Activated CD4-positive, alpha-beta T cell treated with anti-CD3 and anti-CD28 coated beads for 1 hour (primary cell): ENCODE measurements at places on chromosomes 12 and 14.

DNA sequence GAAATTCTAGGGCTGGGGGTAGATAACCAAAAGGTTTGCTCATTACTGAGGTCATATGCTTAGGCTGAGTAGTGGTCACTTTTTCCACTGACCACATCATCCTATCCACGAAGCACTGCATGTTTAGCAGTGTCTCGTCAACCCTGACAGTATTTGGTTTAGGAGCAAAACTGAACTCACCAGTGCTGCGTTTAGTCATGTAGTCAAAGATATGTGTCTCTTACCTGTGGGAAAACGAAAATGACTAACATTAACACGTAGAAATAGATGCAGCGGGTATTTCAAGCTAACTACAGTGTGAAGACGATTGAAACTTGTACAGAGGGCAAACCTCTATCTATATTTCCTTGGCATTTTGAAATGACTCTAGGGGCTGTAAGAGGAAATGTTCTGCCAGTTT is 34.6 kb downstream of the MTHFD1 start:
- DNase-seq = no peak

GRCh38 chr12:67449591-67450052 is 180.5 kb downstream of the CAND1 start:
- no peak for DNase-seq

- DNase-seq = no peak
Measured at GRCh38 chr14:30657606-30658163, 35.6 kb downstream of the SCFD1 start.

- DNase-seq = no peak
Measured at GRCh38 chr12:95473231-95473883, 595 bp upstream of the METAP2 start.

- no peak for DNase-seq
Measured at GRCh38 chr14:37708481-37708880, 113.1 kb downstream of the TTC6 start.

DNA sequence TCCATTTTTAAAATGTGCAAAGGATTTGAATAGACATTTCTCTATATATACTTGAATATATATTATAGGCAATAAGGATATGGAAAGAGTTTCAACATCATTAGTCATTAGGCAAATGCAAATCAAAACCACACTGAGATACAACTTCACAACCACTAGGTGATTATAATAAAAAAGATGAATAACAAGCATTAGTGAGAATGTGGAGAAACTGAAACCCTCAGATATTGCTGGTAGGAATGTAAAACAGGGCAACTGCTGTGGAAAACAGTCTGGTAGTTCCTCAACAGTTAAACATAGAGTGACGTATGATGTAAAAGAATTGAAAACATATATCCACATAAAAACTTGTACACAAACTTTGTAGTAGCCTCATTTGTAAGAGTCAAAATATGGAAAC is 11.7 kb upstream of the BATF start:
- no peak for DNase-seq

DNA sequence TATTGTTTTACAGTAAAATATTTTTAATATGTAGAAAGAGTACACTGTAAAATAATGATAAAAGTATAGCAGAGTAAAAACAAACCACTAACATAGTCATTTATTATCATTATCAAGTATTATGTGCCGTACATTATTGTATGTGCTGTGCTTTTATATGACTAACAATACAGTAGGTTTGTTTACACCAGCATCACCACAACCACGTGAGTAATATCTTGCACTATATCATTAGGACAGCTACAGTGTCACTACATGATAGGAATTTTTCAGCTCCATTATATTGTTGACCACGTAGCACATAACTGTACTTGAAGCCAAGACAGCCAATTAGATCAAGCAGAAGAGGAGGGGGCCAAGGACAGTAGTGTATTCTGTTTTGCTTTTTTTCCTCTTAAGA is 415.4 kb downstream of the RAD51B start:
- DNase-seq = no peak

DNA sequence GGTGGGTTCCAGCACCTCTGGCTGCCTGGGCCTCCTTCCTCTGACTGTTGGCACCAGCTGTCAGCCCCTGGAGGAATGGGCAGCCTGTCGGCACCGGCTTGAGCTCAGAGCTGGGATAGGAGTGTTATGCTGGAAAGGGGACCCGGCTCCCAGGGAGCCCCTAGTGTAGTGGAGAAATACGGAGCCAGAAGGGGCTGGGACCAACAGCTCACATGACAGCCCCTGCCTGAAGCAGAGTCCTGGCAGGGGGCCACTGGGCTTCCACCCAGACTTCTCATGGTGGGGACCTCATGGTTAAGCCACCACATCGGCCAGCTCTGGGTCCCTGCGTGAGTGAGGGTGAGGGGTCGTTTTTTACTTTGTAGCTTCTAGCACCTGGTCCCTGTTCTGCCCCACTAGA is 174.5 kb downstream of the TSPAN9 start:
- no peak for DNase-seq

GRCh38 chr12:69662764-69663163 is 36.3 kb downstream of the BEST3 start:
- no peak for DNase-seq

DNA sequence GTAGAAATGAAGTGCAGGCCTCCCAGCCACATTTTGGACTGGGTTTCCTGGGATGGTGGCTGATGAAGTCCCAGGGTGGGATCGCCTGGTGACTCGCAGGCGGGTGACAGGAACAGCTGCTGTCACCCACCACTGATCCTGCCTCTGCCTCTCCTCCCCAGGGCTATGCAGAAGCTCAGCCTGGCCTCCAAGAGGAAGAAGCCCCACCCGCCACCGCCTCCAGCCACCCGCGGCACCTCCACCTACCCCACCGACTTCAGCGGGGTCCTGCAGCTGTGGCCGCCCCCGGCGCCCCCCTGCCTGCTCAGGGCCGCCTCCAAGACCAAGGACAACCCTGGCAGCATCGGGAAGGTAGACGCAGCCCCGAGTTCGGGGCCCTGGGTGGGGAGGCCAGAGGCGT is 28.3 kb downstream of the KIF26A start:
- DNase-seq = no peak
